ENCODE measurements at places on chromosomes 1 and 21.

DNA sequence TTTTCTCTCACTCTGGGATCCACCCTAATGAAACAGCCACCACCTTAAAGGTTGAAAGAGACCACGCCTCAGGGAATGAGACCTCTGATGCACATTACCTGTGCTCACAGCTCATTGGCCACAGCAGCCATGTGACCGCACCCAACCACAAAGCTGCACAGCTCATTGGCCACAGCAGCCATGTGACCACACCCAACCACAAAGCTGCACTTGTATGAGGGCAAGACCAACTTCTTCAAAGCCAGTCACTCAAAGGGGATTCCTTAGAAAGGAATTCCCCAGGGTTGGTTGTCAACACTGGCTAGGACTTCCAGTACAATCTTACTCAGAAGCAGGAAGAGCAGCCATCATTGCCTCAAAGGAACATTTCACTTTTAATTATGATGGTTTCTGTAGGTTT lies 43.6 kb upstream of the PDE9A start:
- peak; percentile 47 for DNase-seq

GRCh38 chr1:91527266-91527765 lies 26.7 kb downstream of the CDC7 start:
- DNase-seq: no peak

DNA sequence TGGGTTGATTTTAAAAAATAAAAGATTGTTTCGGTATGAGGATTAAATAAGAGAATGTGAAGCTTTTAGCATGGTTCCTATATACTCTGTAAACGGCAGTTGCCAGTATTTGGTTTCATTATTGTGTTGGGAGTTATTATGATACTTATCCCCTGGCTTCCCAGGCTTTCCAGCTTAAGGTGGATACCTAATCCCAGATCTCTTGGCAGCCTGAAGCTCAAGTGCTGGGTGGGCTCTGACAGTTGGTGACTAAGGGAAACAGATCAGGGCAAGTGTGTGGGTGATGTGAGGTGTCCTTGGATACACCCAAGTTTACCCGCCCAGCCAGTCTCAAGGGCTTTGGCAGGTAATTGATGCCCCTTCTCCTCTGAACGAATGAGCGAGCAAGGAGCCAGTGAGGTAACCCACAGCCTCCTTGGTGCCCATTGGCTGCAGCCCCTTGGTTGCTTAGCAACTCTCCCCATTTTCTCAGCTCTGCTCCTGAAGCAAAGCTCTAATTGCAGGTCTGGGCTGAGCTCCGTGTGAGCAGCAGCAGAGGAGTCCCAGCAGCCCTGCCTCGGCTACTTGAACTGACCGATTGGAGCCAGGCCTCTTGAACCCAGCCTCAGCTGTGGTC lies 6.1 kb downstream of the IPO13 start:
- no peak for DNase-seq

DNA sequence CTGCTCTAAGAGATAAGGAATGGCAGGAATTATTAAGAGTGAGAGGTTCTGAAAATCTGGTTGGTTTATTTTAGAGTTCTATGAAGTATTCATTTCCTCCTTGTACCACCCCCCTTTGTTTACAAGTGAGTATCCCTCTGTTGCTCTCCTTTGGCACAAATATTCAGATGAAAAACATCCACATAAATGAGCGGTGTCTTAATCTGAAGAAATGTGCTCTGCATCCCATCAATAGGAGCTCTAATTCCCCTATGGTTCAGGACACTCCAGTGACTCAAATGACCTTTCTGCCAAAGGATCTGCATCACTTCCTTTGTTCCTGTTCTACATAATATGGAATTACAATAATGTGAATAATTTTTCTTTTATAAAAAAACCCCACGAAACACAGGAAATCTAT lies 16.6 kb downstream of the DDAH1 start:
- DNase-seq: no peak

GRCh38 chr1:51306950-51307349 lies 23.4 kb downstream of the TTC39A start:
- DNase-seq: no peak

GRCh38 chr1:163056831-163057230 lies 12.3 kb upstream of the RGS4 start:
- no peak for DNase-seq

- no peak for DNase-seq
Measured at GRCh38 chr1:72278461-72278860, 3.9 kb downstream of the NEGR1 start.
